T-helper 17 cell (primary cell): ENCODE measurements at places on chromosomes 5 and 9. TPM values are rescaled to one million over a fixed set of nuclear protein-coding genes. Genes with fewer than 3 reads are reported as not detected.

The TNC gene
- total RNA-seq = not detected

DNA sequence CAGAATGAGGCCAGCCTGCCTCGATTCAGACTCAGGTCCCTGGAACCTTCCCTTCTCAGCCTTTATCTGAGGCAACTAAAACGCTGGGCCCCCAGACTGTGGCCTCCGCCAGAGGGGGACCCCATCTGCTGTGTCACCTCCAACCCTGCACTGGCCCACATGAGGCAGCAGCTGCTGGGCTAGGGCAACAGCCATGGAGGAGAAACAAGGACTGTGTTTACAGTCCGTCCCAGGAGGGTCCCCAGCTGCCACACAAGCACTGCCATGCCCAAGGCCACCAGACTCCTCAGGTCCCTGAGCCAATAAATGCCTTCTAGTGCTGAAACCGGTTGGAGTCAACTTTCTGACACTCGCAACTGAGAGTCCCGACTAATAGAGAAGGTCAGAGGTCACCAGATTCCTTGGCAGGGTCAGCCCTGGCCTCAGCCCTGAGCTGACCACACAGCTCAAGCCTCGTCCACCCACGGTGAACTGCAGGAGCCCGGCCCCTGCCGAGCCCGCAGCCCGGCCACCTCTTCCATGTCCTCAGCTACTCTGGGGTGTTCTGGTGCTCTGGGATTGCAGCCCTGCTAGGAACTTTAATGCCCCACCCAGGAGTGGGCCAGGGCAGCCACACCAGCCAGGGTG is 77.0 kb downstream of the ZNF354C start:
- DNase-seq = no peak

GRCh38 chr9:121955649-121956048 is 137.5 kb downstream of the TTLL11 start:
- DNase-seq = no peak

DNA sequence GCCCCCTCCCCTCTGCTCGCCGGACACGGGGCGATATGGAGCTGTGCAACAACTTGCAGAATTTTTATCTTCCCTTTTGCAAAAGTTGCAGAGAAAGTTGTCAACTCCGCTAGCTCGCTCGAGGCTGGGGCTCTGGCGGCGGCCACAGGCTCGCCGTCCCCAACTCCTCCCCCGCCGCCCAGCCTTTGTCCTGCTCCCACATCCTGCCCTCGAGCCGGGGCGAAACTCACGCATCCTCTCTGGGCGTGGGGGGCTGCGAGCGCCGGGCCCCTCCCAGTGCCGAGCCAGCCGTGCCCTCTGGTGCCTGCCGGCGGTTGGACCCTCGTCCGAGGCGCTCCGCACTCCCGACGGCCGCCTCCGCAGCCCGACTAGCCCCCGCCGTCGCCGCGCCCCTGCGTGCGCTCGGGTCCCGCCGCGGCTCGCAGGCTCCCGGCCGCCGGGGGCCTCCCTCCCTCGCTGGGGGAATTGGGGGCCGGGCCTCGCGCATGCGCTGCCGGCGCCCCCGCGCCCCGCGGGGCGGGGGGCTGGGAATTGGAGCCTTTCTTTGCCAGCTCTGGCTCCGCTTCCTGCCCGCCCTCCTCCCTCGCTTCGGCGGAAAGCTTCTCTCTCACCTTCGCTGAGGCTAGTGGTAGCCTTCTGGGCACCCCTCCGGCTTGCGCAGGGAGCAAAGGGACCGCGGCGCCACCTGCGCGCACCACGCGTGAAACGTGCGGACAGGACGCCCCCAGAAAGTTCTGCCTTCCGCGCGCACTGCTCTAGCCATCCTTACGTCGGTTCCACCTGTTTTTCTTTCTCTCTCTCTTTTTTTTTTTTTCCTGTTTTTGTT is at the start of gene CCNJL:
TSS of gene CCNJL (minus strand) at position 431 of the 826 bp plus-strand sequence. CDS start 641 bp downstream, outside the sequence.
- no peak for DNase-seq

The WDR38 gene
- not detected for total RNA-seq
